ENCODE measurements at places on chromosomes 11 and 22. TPM values are rescaled to one million over a fixed set of nuclear protein-coding genes. Genes with fewer than 3 reads are reported as not detected.

FGF3 gene
- not detected for polyA plus RNA-seq

SMC1B gene
- 0.49 TPM for polyA plus RNA-seq

ACTN3 gene
- polyA plus RNA-seq = 0.10 TPM

HBE1 gene
- not detected for polyA plus RNA-seq

OR5P2 gene
- not detected for polyA plus RNA-seq

ROBO3 gene
- polyA plus RNA-seq = 7.5 TPM

TMEM191C gene
- polyA plus RNA-seq = 0.54 TPM

SLC22A6 gene
- 2.0 TPM for polyA plus RNA-seq

PIK3IP1 gene
- polyA plus RNA-seq = 33.3 TPM

SH3BP1 gene
- 7.6 TPM for polyA plus RNA-seq

OR56A1 gene
- polyA plus RNA-seq = not detected

OR5AR1 gene
- not detected for polyA plus RNA-seq

SLC22A25 gene
- polyA plus RNA-seq = not detected

TRIOBP gene
- 18.3 TPM for polyA plus RNA-seq

KCNQ1OT1 gene
- polyA plus RNA-seq = 0.02 TPM
